ENCODE measurements at places on chromosomes 12 and 14.

- no peak for DNase-seq
These were observed 192.1 kb upstream of the GARIN6 start for GRCh38 chr12:99455350-99456035.

GRCh38 chr12:101551362-101552114, 43.2 kb upstream of the MYBPC1 start:
- DNase-seq, result no peak

DNA sequence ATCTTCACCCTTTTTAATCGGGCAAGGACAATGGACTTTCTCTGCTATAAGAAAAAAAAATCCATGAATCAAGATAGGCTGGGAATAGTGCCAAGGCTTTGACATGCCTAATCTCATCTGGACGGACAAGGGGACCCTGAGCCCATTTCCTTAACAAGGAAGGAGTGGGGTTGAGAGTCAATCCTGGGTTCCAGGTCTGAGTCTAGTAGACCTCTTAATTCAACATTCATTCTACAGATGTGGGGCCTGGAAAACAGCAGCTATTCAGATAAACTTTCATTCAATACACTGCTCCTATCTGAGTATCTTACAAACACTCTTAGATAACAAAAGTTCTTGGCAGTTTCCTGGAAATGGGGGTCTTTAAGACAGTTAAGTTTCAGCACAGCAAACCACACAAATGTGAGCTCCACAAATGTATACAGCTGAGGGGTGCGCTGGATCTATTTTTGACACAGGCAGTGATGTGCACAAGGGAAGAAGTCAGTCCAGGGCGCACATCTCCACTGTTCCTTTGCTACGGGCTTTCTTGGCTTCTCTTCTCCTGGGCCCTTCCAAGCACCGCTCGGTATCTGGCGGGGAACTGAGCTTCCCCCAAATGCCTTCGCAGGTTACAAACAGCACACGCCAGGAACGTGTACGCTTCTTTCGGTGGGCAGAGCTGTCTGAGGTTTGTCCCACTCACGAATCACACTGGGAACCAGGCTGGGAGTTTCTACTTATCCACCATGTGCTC, 82.2 kb upstream of the GPR68 start:
- no peak for DNase-seq

DNA sequence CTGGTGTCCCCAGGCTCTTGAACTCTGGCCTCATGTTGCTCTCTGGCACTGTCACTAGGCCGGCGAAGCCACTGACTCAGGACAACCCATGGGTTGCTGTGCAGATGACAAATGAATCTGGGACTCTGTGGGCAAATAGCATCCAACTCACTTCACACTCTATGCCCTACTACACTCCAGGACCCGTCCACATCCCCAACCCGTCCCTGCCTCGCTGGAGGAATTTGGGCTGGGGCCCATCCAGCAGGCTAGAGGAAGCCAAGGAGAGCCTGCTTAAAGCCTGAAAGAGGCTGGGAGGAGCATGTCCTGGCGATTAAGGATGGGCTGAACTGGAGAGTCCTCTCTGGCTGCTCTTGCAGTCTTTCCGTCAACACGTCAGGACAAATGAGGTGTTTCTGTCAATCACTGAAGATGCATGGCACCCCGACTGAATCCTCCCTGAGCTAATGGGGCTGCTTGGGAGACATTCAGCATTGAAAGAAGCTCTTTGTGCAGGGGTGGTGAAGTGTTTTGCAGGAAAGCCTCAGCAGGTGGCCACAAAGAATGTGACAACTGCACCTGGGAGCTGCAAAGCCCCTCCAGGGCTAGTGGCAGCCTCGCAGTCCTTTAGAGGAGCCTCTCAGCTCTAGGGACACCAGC, 71.7 kb downstream of the ANO2 start:
- DNase-seq, result no peak

GRCh38 chr14:60323199-60323896, 74.3 kb downstream of the PPM1A start:
- no peak for DNase-seq

DNA sequence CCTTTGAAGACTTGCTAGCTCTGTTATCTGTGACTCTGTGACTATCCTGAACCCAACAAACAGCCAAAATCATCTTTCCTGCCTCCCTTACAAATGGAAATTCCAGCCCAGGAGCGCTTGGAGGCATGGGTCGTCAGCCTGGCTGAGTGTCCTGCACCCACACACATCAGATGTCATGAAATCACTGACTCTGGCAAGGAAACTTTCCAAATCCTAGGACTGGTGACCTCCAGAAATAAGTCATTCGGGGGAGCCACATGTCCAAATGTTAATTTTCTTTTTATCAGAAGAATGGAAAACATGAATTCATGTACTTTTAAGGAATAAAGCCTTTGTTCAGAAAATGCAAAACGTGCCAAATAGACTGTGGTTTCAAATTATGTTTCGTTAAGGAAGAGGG, 96.3 kb upstream of the EVL start:
- DNase-seq, result no peak

DNA sequence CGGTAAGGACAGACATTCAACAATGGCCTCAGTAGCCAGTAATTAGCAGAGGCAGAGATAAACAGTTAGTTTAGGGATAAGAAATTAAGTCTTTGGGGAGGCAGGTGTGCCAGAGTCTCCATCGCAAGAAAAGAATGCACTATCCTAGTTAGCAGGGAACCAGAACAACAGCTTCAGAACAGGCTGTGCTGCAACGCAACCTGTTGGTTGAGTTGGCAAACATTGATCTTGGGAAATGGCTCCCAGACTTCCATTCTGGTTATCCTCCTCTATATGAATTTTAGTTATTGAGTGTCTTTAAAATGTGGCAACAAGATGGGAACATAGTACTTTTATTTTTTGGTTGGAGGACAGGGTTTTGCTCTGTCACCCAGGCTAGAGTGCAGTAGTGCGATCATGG, 12.3 kb upstream of the LEMD3 start:
- no peak for DNase-seq

- no peak for DNase-seq
These were observed 152.3 kb downstream of the MON2 start for GRCh38 chr12:62618930-62619329.

DNA sequence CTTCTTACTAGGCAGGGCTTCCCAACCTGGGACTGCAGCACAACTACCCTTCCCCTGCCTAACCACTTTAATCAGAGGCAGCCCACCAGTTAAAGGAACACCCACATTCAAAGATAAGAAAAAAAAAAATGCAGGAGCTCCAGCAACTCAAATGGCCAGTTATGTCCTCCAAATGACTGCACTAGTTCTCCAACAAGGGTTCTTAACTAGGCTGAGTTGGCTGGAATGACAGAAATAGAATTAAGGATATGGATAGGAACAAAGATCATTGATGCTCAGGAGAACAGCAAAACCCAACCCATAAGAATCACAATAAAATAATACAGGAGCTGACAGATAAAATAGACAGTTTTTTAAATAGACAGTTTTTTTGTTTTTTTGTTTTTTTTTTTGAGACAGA, 154.2 kb downstream of the PLCZ1 start:
- no peak for DNase-seq

GRCh38 chr12:77891518-77892147, 60.9 kb downstream of the NAV3 start:
- DNase-seq, result no peak

DNA sequence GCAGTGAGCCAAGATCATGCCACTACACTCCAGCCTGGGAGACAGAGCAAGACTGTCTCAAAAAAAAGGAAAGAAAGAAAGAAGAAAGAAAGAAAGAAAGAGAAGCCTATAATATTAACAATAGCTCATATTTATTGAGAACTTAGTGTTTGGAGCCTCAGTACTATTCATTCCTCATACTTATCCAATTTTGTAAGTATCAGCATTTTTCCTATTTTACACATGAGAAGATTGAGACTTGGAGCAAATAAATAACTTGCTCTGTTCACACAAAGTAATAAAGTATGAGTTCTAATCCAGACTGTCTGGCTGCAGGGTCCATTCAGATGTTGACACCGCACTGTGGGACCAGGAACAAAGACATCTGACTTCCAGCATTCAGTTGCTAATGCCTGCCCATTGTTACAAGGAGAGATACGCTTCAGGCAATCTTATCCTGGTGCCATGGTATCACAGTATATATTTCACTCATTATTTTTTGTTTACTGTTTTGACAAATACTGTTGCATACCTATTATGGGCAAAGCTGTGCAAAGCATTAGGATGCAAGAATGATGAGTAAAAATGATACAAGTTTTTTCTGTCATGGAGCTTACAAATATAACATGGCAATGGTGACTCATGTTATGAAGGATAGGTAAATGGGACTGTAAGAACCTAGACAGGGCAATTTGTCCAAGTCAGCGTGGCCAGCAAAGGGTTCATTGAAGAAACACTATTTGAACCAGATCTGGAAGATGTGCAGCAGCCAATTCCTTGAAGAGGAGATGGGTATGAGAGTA, 21.4 kb upstream of the TMTC2 start:
- no peak for DNase-seq

DNA sequence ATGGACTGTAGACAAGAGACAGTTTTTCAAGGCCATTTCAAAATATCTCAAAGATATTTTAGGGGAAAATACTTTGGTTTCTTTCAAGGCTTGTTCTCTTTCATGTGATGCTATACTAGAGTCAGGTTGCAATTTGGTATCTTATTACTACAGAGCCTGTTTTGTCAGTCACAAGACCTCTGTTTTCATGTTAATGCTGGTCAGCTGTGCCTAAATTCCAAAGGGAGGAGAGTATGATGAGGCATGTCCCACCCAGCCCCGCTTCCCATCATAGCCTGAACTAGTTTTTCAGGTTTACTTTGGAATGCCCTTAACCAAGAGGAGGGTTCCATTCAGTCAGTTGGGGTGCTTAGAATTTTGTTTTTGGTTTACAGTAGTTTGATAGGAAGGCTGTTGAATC, 52.6 kb downstream of the GPHB5 start:
- no peak for DNase-seq

DNA sequence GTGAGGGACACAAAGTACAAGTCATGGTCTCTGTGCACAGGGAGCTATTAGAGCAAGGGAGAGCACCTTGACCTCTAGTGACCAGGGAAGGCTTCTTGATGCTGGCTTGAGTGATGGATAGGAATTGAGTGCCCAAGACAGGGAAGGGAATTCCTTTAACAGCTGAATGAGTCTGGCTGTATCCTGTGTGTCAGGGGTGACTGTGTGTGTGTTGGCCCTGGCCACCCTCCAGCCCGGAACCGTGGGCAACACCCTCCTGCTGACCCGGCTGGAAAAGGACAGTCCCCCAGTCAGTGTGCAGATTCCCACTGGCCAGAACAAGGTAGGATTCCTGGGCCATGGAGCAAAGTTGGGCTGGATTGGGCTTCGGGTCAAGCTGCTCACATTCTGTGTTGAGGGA, 5.5 kb upstream of the PFDN5 start:
- DNase-seq, result no peak

GRCh38 chr12:90102957-90103652, 394.5 kb upstream of the ATP2B1 start:
- no peak for DNase-seq

DNA sequence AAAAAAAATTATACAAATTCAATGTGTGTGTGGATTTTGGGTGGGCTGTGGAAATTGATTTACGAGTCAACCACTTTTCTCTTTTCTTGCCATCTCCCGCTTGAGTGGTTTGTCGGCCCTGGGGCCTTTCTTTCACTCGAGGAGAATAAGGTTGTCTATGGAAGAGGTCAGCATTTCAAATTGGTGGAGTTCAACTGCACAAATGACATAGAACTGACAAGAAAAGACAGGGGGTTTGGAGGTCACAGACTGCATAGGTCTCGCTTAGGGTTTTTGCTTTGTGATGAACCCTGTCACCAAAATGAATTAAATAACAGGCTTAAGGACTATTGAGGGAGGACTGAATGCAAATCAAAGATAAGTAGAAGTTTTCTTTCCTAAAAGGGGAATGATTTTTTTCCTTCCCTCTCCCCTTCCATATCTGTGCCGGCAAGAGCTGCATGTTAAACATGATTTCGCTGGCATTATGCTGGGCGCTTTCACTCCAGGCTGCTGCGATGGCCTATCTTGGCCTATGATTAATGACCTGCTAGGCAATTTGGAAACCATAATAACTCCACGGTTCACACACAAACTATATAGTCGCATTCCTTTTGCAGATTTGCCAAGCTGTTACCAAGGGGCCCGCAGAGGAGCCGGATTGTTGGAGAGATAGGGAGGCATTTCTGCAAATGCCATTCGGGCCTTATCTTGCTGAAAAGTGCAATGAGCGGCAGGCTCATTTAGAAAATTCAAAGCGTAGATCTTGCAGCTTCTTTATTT, 20.7 kb downstream of the ASCL1 start:
- no peak for DNase-seq

- DNase-seq, result no peak
These were observed 140.2 kb downstream of the MED13L start for GRCh38 chr12:116137318-116137717.

GRCh38 chr12:52867642-52868041, 18.8 kb upstream of the KRT78 start:
- DNase-seq, result no peak

- no peak for DNase-seq
These were observed 10.1 kb upstream of the BDKRB1 start for GRCh38 chr14:96245710-96246538.

GRCh38 chr14:69842686-69843420, 36.4 kb upstream of the SMOC1 start:
- no peak for DNase-seq

DNA sequence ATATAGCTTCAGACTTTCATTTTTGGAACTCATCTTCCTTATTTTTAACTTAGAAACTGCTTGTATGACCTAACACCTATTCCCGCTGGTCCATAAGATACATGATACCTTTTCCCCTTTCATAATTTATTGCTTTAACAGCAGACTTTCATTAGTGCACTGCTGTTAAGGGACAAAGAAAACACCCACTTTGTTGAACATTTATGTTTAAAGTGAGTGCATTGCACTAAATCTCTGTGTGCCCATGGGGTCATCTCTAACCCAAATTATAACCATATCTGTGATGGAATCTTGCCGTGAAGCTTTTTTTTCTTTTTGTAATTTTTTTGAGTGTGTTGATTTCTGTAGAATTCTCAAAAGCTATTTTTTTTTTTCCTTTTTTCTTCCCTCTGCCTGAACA, 261.8 kb downstream of the TMTC2 start:
- no peak for DNase-seq

DNA sequence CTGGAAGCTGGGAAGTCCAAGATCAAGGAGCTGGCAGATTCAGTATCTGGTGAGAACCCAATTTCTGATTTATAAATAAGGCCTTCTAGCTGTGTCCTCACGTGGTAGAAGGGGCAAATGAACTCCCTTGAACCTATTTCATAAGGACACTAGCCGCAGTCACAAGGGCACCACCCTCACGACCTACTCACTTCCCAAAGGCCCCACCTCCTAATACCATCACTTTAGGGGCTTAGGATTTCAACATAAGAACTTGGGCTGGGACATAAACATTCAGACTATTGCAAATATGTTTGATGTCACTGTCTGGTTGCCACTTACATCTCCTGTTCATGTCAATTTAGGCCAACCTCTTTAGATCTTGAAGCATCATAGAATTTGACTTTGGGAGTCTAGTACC, 10.8 kb upstream of the CNIH1 start:
- no peak for DNase-seq

GRCh38 chr12:24408305-24408704, 458.8 kb upstream of the SOX5 start:
- DNase-seq, result no peak

GRCh38 chr14:72064501-72064900, 132.3 kb downstream of the RGS6 start:
- no peak for DNase-seq

GRCh38 chr14:52514046-52514811, 38.1 kb downstream of the TXNDC16 start:
- no peak for DNase-seq

Measured in NCI-H1048 (cell line).